GOT3 (cell line): ENCODE measurements at places on chromosomes 3 and 15.
A peak's percentile ranks its signal among the peaks of the same experiment; 100 is the strongest.

GRCh38 chr3:10583798-10584708 lies 78.7 kb upstream of the ATP2B2 start:
- no peak for DNase-seq

- no peak for DNase-seq
Observed at GRCh38 chr3:12312010-12312409, 23.1 kb downstream of the PPARG start.

DNA sequence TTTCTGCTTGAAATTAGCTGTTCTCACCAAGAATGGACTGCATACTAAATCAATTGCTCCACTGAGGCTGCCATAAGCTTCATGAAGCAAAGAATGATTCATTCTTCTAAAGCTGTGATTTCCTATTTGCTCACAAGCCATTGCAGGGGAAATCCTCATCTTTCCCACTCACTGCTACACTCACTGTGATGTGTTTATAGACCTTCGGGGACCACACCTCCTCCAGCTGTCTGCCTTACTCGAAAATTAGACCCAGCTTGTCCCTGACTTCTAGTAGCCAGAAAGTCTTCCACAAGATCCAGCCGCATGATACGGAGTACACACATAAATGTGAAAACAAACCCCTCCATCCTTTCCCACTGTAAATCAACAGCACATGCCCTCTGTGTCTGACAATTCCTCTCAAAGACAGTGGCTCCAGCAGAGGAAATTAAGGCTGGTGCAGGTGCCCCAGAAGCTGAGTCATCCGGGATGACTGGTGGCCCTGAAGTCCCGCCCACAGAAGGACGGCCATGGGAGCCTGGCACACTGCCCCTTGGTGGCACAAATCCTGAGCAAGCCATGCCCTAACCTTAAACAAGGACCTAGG lies 172.0 kb downstream of the STT3B start:
- peak; percentile 16 for DNase-seq

GRCh38 chr3:139764069-139764905 lies 86.5 kb upstream of the NMNAT3 start:
- no peak for DNase-seq

GRCh38 chr15:67784856-67785430 lies 40.4 kb upstream of the SKOR1 start:
- no peak for DNase-seq

- DNase-seq, result no peak
Observed at GRCh38 chr3:155651489-155652218, 93.2 kb downstream of the PLCH1 start.

GRCh38 chr3:184336547-184337398 lies 627 bp upstream of the FAM131A start:
- no peak for DNase-seq

DNA sequence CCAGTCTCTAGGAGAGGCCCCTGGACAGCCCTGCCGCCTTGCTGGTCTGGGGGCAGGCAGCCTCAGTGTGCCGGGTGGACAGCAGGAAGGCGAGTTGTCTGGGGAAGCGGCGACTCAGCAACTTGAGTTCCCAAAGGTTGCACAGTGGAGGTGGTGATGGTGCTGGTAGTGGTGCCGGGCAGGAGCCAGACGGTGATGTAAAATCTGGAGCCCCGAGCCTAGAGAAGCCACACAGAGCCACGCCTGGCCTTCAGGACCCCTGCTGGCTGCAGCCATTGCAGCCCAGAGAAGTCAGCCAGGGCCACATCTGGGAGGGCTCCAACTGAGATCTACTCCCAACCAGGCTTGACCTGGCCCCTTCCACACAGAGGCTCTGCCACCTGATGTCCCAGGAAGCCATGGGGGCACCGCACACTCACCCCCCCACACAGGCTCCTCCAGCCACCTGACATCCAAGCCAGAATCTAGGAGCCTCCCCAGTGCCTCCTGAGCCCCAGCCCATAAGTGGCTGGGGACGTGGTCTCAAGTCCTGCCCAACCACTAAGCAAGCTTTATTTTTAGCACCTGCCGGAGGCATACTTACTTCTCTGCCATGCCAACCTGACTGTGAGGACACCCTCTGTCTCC lies 8.8 kb downstream of the C3orf22 start:
- DNase-seq, result no peak

GRCh38 chr3:112656043-112656442 lies 15.1 kb upstream of the CCDC80 start:
- no peak for DNase-seq

DNA sequence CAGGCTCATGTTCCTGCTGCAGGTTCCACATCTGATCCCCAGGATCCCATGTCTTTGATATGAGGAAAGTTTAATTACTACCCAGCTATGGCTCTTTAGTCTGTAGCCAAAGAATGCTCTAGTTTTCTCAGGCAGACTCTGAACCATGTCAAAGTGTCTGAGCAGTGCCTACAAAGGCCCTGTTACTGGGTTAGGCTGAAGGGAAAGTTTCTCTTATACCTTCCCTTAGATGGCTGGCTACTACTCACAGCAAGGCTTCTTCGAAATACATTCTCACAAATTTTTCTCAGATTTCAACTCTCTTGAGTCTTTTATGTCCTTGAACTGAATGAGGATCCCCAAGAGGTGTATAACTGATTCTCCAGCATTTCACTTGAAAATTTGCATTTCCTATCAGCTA lies 102.4 kb downstream of the NR1D2 start:
- DNase-seq, result no peak

GRCh38 chr15:69194025-69194827 lies 33.8 kb downstream of the GLCE start:
- DNase-seq, result no peak

GRCh38 chr15:40339621-40339945 lies 1.2 kb downstream of the CCDC9B start:
- DNase-seq, result no peak

GRCh38 chr15:92715758-92716157 lies 60.2 kb upstream of the FAM174B start:
- no peak for DNase-seq

- no peak for DNase-seq
Observed at GRCh38 chr3:193929921-193930646, 205.9 kb upstream of the HES1 start.

DNA sequence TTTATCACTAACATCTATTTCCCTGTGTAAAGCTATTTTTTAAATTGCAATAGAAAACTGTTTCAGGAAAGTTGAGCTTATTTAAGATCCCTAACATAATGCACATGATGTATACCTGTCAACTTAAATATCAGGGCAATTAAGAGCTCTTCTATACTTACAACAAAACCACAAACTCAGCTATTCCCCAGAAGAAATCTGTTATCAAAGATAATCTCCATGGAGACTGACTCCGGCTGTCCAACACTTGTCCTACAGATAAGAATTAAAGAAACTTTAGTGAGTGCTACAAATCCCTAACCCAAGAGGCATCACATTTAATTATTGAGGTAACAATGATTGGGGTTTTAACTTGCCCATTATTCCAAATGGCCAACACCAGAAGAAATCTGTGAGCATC lies 3.4 kb downstream of the SELENOK start:
- no peak for DNase-seq

GRCh38 chr3:7204848-7205156 lies 343.9 kb downstream of the GRM7 start:
- no peak for DNase-seq

GRCh38 chr3:58868097-58868779 lies 181.6 kb downstream of the CFAP20DC start:
- DNase-seq, result no peak

DNA sequence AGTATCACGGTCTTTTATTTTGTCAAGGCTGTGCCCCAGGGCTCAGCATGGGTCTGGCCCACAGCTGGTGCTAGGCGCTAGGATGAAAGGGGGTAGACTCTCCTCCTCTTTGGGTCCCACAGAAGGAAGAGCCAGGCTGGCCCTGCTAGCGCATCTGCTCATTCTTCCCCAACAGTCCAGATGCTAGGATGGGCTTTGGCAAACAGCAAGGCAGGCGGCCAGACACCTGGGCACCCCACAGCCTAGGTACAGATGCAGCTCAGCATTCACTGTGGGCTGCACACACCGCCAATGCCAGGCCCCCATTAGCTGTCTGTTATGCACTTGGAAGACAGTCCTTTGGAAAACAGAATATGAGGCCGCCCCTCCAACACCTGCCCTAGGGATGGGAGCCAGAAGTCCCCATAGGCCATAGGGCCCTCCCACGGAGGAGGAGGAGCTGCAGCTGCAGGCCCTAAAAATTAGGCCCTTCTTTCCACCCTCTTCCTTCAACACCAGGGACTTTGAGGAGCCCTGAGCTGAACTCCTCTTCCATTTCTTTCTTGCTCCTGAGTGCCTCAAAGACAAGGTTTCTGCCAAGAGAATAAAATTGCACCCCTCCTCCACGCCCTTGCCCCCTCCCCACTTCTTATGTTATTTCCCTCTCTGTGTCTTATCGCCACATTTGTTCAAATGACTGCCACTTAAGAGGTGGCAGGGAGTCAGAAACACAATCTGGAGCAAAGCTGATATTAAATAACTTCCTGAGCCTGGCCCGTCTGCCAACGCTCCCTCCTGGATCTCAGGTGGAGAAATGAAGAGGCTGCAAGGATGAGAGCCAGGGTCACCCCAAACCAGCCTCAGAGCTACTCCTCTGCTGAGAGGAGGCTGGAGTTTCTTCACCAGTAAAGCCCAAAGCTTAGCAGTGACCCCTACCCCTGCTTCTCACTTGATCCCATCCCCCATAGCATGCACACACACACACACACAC lies 13.7 kb downstream of the NTRK3 start:
- DNase-seq, result no peak

- DNase-seq, result no peak
Observed at GRCh38 chr3:108603691-108604090, 14.2 kb downstream of the DZIP3 start.

- no peak for DNase-seq
Observed at GRCh38 chr3:1326546-1326945, 233.7 kb downstream of the CNTN6 start.

DNA sequence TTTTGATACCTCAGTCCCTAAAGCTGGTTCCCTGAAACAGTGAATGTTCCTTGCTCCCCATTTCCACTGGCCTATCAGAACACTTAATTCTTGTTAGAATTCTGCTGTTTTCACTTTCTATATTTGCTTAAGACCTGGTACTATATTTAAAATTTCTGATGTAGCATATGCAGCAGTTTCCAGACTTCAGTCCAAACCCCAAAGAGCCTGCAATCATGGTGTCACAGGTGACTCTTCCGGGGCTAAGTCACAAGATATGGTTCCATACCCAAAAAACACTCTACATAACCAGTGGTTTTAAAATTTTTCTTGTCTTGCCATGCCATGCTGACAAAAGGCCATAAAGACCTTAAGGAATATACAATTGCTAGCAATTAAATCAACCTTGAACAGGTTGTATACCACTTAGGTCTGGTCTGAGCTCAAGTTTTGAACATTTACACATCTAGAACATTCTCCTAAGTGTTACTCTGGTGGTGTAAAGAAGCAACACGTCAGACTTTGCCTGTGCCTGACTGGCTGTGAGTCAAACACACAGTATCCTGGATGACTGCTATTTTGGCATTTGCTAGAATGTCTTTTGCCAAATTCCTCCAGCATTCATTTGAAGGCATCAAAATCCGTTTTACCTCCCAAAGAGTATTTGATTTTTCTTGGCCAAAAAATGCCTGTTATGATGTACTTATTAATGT lies 160.0 kb downstream of the FRMD5 start:
- no peak for DNase-seq

GRCh38 chr3:70064194-70064779 lies 64.8 kb downstream of the SAMMSON start:
- no peak for DNase-seq

GRCh38 chr3:40267937-40268724 lies 41.4 kb upstream of the EIF1B start:
- no peak for DNase-seq

- DNase-seq, result no peak
Observed at GRCh38 chr15:43903864-43904290, 77.1 kb downstream of the WDR76 start.

DNA sequence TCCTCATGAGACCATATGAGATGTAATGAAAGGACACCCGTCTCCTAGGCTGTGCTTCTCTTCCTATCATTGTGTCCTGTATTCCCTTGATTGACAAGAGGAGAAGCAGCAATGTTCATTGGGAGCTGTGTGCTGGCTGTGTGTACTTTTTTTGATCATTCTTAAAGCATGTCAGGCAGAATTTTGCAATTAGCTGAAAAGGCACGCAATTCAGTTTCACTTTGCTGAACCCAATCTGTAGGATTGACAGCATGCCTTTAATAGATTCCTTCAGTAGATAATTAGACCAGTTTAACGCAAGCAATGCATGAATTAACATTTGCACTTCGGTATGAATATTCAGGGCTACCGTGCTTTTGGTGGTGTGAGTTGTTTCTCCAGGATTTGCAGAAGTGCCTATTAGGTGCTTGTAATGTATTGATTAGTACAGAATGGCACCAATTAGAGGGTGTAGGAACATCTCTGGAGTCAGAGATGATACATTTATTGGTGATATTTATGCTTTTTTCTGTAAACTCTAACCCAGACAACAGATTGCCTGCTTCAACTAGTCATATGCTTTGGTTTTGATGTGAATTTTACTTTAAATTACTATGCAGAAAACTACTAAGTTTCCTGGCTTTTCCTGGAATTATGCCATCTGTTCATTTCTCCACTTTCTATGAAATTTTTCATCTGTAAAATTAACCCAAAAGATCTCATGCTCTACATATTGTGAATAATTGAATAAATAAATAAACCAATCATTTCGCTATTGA lies 114.3 kb downstream of the NSUN3 start:
- DNase-seq, result no peak

GRCh38 chr3:72523429-72524151 lies 324.7 kb downstream of the SHQ1 start:
- no peak for DNase-seq

DNA sequence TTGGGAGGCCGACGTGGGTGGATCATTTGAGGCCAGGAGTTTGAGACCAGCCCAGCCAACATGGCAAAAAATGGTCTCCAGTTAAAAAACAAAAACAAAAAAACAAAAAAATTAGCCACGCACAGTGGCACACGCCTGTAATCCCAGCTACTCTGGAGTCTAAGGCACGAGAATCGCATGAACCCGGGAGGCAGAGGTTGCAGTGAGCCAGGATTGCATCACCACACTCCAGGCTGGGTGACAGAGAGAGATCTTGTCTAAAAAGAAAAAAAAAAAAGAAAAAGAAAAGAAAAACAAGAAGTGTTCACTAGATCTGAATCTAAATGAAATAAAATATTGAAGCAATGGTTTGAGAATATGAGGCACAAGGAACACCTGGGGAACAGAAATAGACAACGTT lies 36.7 kb downstream of the SLC9A9 start:
- no peak for DNase-seq

DNA sequence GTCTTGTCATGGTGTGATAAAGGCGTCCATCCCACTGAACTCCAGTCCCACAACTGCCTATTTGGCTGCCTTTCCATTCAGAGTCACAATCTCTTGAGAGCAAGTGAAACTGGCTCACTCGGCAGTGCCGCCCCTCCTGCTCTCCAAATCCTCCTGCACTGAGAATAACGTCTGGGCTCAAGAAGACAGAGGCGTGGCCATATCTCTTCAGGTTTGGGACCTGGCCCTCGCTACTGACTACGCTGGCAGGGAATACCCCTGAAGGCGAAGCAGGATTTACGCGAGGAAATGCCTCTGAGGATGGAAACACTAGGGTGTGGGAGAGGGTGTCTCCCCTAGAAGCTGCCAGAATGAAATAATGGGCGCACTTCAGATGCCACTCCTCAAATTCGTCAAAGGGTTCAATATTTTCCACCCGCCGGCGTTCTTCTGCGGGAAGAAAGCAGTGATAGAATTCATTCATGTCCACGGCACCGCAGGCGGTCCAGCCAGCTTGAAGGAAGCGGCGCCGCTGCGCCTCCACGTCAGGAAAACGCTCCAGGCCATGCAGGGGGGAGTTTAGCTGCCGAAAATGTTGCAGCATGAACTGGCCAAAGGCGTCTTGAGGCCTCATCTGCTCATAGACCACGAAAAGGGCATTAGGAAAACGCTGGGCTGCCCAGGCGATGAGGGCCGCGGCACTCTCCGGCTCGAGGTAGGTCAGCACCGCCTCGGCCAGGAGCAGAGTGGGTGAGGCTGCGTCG lies 985 bp downstream of the LCMT2 start:
- no peak for DNase-seq
